ENCODE measurements at places on chromosomes 5 and 9.

- peak; percentile 25 for DNase-seq
Measured at GRCh38 chr9:95091601-95092261, 225.8 kb downstream of the FANCC start.

DNA sequence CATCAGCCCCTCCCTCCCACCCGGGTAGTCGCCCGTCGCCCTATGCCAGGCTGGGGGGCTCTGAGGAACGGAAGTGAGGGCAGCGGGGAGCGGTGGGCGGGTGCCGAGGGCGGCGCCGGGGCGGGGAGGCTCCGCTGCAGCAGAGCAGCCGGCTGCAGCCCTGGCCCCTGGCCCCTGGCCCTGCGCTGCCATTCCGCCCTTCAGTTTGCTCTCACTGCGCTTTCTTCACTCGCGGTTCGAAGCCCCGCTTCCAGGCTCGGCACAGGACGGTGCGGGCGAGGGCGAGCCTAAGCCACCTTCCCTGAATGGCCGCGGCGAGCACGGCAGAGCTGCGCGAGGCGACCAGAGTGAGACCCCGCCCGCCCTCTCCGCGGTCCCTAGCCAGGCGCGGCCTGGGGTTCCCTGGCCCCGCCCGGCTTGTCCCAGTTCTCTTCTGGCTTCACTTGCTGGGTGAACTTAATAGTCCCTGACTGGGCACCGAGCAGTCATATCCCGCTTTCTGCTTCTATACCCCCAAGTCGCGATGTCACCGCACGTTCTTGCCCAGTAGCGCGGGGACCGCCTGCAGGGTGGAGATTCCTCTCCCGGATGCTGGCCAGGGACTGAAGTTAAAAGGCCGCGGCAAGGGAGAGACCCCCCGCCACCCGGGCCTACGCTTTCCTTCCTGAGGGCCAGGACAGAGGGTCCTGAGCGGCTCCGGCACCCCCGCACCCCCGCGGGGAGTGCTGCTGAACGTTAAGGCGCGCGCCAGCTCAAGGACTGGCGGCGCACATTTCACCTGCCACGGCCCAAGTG is 623 bp upstream of the TRIM36 start:
- DNase-seq: no peak

- peak; percentile 64 for DNase-seq
Measured at GRCh38 chr9:117734523-117735314, 30.5 kb downstream of the TLR4 start.

DNA sequence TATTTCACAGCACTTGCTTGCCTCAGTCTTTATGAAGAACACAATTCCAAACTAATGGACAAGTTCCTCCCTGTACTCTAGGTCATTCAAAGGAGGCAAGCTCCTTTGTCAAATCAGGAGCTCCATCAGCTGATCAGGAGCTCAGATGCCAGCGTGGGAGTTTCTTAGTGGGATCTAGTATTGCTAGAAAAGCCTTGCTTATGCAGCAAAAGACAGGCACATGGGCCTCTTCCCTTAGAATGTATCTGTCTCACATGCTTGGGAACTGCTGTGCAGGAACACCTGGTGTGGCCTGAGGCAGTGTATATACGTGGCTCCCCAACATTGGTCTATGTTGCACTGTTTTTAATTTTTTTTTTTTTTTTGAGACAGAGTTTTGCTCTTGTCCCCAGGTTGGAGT is 21.4 kb upstream of the HAVCR1 start:
- DNase-seq: no peak

DNA sequence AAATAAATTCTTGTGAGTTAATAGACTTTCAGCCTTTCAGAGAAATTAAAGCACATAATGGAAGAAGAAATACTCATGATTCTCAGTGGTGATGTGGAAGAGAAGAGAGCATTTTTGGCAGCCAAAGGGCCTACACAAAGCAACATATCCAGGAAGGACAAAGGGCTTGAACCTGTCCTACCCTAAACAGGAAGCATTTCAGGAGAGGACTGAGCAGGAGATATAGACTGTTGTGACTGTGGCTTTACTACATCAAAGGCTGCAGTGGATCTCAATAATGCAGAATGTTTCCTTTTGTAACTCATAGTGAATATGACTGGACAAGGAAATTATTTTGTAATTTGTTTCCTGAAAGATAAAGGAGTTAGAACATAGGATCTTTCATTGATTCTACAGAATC is 1.3 kb upstream of the PARP8 start:
- DNase-seq: no peak

DNA sequence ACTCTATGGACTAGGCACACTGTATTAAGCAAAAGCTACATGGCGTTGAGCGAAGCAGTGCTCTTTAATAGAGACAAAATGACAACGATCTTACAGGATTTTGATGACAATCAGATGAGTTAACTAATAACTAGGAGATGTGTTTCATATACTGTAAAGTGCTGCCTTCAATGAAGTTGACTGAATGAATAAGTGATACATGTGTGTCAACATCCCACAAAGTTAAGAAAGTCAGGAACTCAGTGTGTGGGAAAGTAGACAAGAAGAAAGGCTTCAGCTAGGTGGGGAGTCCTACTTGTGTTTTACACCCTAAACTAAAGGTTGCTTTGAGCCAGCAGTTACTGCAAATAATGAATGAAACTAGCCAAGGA is 79.6 kb downstream of the PAPPA start:
- DNase-seq: no peak

- DNase-seq: peak; percentile 11
Measured at GRCh38 chr5:55481293-55481855, 53.4 kb downstream of the PLPP1 start.

DNA sequence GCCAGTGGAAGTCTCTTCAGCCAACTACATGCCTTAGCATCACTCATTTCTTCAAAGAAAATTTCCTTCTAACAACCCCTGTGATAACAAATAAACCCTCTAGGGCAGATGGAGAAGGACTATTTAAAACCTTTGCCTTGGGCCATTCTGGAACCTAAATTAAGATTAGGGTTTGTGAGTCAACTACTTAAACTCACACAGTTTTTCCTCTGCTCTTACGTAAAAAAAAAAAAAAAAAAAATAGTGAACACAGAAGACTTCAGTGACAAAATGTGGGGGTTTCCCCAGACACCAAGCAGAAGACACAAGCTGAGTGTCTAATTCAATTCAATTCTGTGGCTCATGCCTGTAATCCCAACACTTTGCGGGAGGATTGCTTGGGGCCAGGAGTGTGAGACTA is 65.8 kb upstream of the ERCC6L2 start:
- no peak for DNase-seq

- DNase-seq: no peak
Measured at GRCh38 chr5:63962279-63962678, at the start of gene HTR1A. Gene HTR1A (minus strand): TSS chr5:63962445. CDS start chr5:63961719, 726 bp downstream.

Data from AG08395 (cell line).